ENCODE measurements at places on chromosomes 13 and 19. TPM values are rescaled to one million over a fixed set of nuclear protein-coding genes. Genes with fewer than 3 reads are reported as not detected.

GRCh38 chr19:48999481-49000325 lies 6.0 kb downstream of the RUVBL2 start:
- peaks cover 53% of the 10 kb centered on the region for H3K36me3 ChIP-seq
- peaks cover 16% of the 10 kb centered on the region for H3K4me1 ChIP-seq
- H3K27ac ChIP-seq = no peak overlapping the region
- DNase-seq = no peak
- no peaks in the 10 kb centered on the region for H3K27me3 ChIP-seq

DNA sequence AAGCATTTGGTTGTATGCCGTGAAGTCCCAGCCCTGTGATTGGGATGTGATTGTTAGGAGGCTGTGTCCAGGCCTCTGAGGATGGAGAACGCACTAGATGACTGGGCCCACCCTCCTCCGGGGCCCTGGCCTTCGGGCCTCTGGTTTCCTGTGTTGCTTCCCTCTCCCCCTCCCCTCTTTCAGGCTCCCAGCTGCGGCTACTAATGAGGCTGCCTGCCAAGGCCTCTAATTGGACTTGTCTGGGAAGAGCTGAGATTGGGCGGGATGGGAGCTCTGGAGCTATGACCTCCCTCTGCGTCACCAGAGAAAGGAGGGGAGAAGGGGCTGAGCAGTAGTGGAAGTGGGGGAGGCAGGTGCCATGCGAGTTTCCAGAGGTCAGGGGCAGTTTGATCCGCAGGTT lies 9.9 kb downstream of the PTH2 start:
- H3K36me3 ChIP-seq = no peaks in the 10 kb centered on the region
- H3K27ac ChIP-seq = no peak overlapping the region
- H3K4me1 ChIP-seq = no peaks in the 10 kb centered on the region
- no peaks in the 10 kb centered on the region for H3K27me3 ChIP-seq
- no peak for DNase-seq
- no peak overlapping the region for H3K4me3 ChIP-seq

The CCL25 gene
- total RNA-seq = not detected

DNA sequence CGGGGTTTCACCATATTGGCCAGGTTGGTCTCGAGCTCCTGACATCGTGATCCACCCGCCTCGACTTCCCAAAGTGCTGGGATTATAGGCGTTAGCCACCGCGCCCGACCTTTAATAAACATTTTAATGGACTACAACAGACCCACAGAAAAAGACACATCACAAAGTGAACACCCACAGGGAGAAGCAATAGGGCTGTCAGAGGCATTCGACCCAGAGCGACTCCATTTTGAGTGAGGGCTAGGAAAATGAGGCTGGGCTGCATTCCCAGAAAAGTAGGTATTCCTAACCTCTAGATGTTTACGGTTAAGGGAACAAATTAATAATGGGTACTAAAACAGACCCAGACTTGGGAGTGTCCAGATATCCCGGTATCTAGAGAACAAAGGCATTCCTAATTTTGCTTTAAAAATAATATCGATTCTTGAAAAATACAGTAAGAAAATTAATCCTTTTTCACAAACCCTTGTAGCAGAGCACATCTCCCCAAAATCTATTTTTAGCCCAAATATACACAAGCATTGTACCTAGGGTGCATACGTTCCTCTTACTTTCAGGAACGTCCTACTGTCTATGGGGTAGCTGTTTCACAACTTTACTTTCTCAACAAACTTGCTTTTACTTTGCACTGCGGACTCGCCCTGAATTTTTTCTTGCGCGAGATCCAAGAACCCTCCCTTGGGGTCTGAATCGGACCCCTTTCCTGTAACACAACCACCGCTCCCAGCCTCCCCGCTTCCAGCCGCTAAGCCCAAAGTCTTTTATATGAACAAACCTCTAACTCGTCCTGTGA lies 811 bp upstream of the ZNF8 start:
- H3K36me3 ChIP-seq = no peaks in the 10 kb centered on the region
- peak overlapping the region; percentile 95 for H3K27ac ChIP-seq
- peaks cover 9% of the 10 kb centered on the region for H3K4me1 ChIP-seq
- H3K4me3 ChIP-seq = peak overlapping the region; percentile 95
- no peaks in the 10 kb centered on the region for H3K27me3 ChIP-seq
- DNase-seq = no peak

DNA sequence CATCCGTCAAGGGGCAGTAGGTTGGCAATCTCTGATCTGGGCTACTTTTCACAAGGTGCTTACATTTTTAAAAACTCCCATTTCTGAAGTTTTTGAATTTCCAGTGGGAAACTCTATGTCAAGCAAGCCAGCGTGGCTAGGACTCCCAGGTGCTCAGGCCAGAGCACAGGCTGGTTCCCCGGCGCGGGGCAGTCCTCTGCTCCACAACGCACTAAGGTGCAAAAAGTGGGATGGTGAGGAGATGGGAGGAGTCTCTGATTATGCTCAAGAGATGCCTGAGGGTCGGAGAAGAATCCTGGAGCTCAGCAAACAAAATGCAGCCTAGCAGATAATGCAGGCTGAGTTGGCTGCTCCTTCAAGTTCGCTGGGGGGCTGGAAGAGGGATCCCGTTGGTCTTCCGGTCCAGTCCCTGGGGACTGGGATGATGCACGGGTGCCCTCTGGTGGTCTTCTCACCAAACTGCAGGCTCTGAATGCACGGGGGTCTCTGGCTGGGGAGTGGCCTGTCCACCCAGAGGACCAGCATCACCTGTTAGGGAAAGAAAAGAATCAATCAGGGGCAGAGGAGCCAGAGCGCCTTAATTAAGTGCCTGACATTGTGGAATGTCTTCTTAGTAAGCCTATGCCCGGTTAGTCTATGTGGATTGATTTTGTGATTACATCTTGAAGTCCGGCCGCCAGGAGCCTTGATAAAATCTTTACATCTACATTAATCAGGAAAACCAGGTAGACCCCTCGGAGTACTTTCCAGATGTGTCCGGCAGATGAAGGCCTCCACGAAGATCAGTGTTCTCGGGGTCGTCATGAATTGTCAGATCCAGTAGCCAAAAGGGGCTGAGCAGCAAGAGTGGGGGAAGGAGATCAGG lies 244.4 kb upstream of the MAB21L1 start:
- H3K4me1 ChIP-seq = peaks cover 43% of the 10 kb centered on the region
- DNase-seq = no peak
- H3K27ac ChIP-seq = peak overlapping the region; percentile 75
- no peak overlapping the region for H3K4me3 ChIP-seq

All from esophagus squamous epithelium (tissue), 5 donors.